ENCODE measurements at places on chromosomes 11 and 22. TPM values are rescaled to one million over a fixed set of nuclear protein-coding genes. Genes with fewer than 3 reads are reported as not detected.

Gene LBHD1
- total RNA-seq: 8.0 TPM

Gene CYB561A3
- 26.4 TPM for total RNA-seq

Gene CADM1
- total RNA-seq: 491 TPM

Gene MPEG1
- not detected for total RNA-seq
